Activated T-helper 17 cell treated with anti-CD3 and anti-CD28 coated beads, Interleukin-2, amount 50 U/mL, for 72 hours (primary cell): ENCODE measurements at places on chromosomes 3 and 15. TPM values are rescaled to one million over a fixed set of nuclear protein-coding genes. Genes with fewer than 3 reads are reported as not detected.

LTK gene
- 2.8 TPM for total RNA-seq

GPR176 gene
- total RNA-seq = 0.24 TPM

CCRL2 gene
- total RNA-seq = 3.7 TPM

BDH1 gene
- total RNA-seq = 89.2 TPM

NTRK3 gene
- not detected for total RNA-seq

DUOX1 gene
- total RNA-seq = 0.42 TPM

CPN2 gene
- not detected for total RNA-seq

RYR3 gene
- not detected for total RNA-seq

MED12L gene
- total RNA-seq = 3.3 TPM

CCR8 gene
- total RNA-seq = 0.87 TPM

STAC gene
- total RNA-seq = 0.30 TPM

ROPN1 gene
- total RNA-seq = not detected

ZNF774 gene
- 0.69 TPM for total RNA-seq

IL12A gene
- not detected for total RNA-seq

GOLGA6D gene
- 0.16 TPM for total RNA-seq

CCNB2 gene
- 72.8 TPM for total RNA-seq

TYRO3 gene
- 2.7 TPM for total RNA-seq

GALNT15 gene
- 0.22 TPM for total RNA-seq

GNAT1 gene
- total RNA-seq = not detected

GABRB3 gene
- total RNA-seq = not detected

CPA3 gene
- not detected for total RNA-seq

DNAH12 gene
- total RNA-seq = not detected

CDCP1 gene
- 0.53 TPM for total RNA-seq

CLCN2 gene
- 13.7 TPM for total RNA-seq

CHRM5 gene
- total RNA-seq = not detected

MINDY4B gene
- total RNA-seq = not detected

MAP1A gene
- total RNA-seq = 1.7 TPM

CX3CR1 gene
- 0.37 TPM for total RNA-seq

POLR2M gene
- 68.1 TPM for total RNA-seq

CD96 gene
- total RNA-seq = 107 TPM

PIERCE2 gene
- total RNA-seq = not detected

GOLGA8G gene
- not detected for total RNA-seq

PLA2G4D gene
- total RNA-seq = not detected

PARP16 gene
- 19.8 TPM for total RNA-seq

ANP32A gene
- total RNA-seq = 130 TPM

DUSP7 gene
- 25.1 TPM for total RNA-seq
